ENCODE measurements at places on chromosomes 16 and 17.

- peak; percentile 95 for DNase-seq
These were observed 80.5 kb downstream of the SMG6 start for GRCh38 chr17:2222901-2223616.

- no peak for DNase-seq
These were observed 288.5 kb downstream of the C16orf95 start for GRCh38 chr16:87028481-87029320.

GRCh38 chr17:54536306-54536705 lies 364.3 kb upstream of the TOM1L1 start:
- no peak for DNase-seq

DNA sequence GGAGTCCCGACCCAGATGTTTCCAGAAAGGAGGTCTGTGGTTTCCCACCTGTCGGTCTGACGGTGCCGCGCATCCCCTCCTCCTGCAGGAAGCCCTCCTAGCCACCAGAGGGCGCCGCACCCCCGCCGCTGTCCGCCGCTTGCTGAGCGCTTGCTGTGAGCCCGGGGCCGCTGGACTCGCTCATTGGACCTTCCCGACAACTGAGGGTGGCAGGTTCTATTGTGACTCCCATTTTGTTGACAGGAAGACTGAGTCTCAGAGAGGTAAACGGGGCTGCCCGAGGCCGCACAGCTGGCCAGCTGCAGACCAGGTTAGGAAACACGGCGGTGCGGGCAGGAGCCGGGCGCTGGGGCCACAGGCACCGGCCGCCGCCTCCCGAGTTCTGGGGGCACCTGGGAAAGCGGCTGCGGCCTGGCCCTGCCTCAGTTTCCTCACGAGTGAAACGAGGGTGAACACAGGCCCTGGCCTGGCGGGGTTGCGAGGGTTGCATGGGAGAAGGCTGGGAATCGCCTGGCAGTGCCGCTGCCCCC lies 191.1 kb upstream of the CIBAR2 start:
- DNase-seq, result no peak

DNA sequence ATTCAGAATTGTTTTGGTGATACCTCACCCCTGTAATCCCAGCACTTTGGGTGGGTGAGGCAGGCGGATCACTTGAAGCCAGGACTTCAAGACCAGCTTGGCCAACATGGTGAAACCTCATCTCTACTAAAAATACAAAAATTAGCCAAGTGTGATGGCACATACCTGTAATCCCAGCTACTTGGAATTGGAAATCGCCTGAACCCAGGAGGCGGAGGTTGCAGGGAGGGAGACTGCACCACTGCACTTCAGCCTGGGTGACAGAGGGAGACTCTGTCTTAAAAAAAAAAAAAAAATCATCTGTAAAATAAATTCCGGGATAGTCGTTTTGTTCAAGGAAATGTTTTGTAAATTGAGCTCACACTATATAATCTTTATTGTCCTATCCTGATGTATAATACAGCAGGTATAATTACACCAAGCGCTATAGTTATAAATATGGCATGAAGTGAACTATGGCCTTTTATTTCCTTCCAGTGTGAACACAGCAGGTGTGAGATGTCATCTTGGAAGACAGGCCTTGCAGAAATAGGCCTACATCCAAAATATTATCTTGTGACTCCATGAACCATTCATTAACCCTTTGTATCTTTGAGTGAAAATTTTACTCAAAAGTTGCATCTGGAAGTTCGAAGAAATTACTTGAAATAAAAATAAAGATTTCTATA lies 25.4 kb downstream of the PLA2G10 start:
- DNase-seq, result no peak

DNA sequence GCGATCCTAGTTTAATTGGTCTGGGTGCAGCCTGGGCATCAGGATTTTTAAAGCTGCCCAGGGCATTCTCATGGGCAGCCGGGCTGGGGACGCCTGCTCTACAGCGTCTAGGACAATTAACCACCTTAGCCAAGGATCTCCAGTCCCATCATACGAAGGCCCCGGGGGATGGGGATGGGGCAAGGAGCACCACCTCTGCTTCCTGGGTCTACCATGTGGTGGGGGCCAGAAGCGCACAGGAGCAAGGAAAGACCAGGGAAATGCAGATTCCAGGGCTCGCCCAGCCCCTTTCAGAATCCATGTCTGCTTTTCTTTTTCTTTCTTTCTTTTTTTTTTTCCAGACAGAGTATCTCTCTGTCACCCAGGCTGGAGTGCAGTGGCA lies 29.3 kb downstream of the TBC1D16 start:
- DNase-seq, result no peak

DNA sequence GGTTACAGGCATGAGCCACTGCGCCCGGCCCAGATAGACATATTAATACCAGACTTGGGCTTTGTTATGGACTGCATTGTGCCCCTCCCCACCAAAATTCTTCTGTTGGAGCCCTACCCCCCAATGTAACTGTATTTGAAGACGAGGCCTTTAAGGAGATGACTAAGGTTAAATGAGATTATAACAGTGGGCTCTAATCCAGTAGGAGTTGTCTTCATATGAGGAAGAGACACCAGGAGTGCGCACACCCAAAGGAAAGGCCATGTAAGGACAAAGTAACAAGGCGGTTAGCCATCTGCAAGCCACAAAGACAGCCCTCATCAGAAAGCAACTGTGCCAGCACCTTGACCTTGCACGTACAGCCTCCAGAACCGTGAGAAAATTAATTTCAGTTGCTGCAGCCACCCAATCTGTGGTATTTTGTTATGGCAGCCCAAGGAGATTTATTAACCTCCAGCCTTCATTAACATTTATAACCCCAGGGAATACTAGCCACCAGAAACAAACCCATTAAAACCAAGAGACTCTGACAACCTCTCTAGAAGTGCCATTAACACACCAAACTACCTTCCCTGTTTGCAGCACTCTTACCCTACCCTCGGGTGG lies 107.6 kb downstream of the TTC19 start:
- no peak for DNase-seq

GRCh38 chr17:74670329-74670728 lies 42.4 kb downstream of the CD300LF start:
- no peak for DNase-seq

DNA sequence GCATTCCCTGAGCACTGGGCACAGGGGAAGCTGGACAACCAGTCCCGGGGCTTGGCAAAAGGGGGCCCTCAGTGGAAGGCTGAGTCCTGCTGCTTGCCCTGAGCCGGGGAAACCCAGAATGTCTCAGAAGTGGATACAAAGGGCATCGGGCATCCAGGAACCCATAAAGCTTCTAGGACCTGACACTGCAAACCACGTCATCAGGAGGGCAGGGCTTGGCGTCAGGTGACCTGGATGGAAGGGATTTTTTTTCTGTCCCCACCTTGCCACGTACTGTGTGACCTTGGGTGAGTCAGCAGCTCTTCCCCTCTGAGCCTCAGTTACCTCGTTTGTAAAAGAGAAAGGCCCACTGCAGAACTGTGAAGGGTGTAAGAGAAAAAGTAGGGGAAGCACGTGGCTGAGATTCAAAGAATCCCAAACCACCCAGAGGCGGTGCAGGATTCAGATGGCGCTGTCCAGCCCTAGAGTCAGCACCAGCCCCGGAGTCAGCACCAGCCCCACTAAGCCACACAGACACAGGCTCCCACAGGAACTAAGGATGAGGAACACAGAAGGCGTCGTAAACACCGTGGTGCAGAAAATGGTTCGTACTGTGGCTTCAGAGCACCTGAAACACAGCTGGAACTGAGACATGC lies 53.7 kb downstream of the C16orf95 start:
- DNase-seq, result no peak

- DNase-seq, result no peak
These were observed 3.5 kb upstream of the CAMKK1 start for GRCh38 chr17:3896108-3896967.

GRCh38 chr16:52537516-52537915 lies 9.4 kb downstream of the TOX3 start:
- DNase-seq, result no peak

DNA sequence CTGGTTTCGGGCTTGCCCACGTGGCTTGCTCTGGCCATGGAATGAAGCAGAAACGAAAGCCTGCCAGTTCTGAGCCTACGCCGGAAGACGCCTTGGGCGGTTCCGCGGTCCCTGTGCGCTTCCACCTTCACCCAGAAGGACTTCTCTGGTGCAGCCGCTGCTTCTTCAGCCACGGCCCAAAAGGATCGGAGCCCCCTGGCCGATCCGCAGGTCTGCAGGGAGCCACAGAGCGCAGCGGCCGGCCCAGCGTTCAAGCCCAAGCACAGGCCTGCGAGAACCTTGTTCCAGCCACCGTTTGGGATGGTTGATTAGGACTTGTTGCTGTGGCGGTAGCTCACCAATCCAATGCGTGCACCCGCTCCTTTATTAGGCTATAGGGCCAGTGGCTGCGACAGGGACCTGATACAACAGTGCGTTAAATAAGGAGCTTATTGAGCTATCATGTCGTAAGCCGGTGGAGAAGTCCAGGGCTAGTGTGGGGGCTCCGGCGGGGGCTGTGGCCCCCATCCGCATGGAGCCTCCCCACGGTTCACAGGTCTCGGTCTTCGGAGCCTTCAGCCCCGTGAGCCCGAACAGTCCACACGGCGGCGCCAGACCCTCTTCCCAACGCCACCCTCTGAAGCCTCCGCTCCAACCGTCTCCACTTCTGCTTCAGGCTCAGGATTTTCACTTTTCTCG lies 10.2 kb upstream of the MPP2 start:
- peak; percentile 80 for DNase-seq

Measured in MM.1S (cell line).